ENCODE measurements at places on chromosomes 6 and 20.

DNA sequence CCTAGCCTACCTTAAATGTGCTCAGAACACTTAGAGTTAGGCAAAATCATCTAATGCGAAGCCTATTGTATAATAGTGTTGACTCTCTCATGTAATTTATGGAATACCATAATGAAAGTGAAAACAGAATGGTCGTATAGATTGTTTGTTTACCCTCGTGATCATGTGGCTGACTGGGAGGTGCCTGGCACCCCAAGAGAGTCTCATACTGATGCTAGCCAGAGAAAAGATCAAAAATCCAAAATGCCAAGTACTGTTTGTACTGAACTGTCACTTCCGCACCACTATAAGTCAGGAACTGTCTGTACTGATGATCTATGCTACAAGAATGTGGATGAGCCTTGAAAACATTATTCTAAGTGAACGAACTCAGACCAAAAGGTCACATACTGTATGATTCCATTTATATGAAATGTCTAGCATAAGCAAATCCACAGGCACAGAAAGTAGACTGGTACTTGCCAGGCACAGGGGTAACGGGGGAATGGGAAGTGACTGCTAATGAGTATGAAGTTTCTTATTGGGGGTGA is 22.4 kb downstream of the ZMYND8 start:
- no peak for DNase-seq

- DNase-seq = no peak
Observed at GRCh38 chr6:166244353-166245045, 63.7 kb downstream of the PRR18 start.

GRCh38 chr20:2101057-2101864 is at the start of gene STK35:
STK35 (plus strand) TSS chr20:2101827; CDS start chr20:2101882, 55 bp downstream.
- peak; percentile 88 for DNase-seq

DNA sequence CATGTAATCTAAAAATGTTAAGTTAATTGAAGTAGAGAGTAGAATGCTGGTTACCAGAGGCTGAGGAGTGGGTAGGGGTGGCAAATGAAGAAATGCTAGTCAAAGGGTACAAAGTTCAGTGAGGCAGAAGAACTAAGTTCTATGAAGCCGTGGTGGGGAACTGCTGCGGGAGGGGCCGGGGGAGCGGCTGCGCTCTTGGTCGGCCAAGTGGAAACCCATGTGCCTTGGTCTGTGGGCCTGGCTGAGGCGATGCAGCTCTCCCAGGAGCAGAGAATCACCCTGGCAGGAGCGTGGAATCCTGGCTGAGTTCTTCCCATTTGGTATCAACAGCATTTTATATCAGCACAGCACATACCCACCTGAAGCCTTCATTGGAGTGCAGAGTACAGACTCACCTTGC is 22.3 kb downstream of the TTLL2 start:
- DNase-seq = peak; percentile 22

DNA sequence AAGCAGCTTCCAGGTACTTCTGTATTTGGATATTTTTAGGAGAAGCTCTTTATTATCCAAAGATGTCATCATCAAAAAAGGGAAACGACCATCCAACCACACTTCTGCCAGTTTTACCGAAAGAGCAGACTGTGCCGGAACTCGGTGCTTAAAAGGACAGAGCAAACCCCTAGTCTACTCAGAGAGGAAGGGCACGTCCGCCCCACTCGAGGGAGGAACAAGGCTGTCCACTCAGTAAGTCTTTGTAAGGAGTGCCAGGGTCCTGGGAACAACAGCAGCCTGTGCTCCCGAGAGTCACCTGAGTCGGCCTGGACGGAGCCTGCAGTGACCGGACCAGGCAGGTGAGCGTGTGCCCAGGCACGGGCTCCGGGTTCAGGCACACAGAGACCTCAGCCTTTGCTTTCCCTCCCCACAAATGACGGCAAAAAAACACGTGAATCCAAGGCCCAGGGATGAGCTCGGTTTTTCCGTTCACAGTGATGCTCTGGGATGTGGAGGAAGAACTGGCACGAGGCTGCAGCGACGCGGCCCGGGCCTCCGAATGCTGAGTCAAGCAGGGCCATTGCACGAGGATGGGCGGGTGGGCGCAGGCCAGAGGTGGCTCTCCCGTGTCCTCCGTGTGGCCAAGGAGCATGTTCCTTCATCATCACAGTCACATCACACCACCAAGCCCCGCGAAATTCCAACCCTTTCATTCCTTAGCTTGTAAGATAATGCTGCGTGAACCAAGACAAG is 17.4 kb upstream of the SLCO4A1 start:
- no peak for DNase-seq

DNA sequence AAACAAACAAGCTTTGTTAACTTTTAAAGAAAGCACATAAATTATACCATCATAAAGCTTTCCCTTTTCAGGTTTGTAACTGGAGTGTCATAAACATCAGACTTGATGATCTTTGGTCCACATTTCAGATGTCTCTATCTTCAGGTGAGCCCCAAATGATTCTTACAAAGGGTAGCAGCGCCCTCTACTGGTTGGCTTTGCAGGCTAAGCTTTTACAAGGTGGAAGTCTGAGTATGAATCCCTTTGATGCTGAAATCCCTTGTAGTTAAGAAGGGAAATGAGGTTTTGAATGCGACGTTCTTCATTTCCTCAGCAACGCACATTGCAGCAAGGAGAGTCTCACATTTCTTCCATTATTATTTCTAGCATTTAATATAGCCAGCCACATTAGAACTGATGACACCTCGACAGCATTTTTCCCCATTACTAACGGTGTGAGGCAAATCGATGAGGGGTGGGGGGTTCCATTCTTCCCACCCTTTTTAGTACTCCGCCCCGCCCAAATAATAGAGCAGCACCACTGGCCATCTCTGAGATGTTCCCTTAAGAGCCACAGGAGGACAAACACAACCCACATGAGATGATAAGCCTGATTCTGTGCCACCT is 126.3 kb upstream of the NT5E start:
- DNase-seq = peak; percentile 85

DNA sequence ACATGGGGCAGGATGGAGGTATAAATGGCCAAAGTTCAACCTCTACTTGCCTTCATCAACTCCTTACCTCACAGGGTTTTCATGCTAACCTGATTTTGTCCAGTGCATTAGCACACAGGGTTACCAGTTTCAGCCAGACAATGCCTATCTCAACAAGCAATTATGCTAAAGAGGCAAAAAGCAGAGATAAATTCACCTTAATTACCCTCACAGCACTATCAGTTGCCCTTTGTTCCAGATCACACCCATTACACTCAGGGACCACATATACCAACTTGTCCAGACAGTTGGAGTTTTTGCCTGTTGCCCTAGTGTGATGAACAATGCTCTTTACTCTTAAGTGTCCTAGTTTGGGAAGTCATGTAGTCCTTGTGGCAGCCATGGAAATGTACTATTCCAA is 174.5 kb upstream of the MOCS1 start:
- DNase-seq = no peak

- DNase-seq = no peak
Observed at GRCh38 chr6:56953597-56954402, 1.1 kb upstream of the BEND6 start.

GRCh38 chr6:129114636-129115391 is 231.9 kb downstream of the LAMA2 start:
- DNase-seq = no peak

DNA sequence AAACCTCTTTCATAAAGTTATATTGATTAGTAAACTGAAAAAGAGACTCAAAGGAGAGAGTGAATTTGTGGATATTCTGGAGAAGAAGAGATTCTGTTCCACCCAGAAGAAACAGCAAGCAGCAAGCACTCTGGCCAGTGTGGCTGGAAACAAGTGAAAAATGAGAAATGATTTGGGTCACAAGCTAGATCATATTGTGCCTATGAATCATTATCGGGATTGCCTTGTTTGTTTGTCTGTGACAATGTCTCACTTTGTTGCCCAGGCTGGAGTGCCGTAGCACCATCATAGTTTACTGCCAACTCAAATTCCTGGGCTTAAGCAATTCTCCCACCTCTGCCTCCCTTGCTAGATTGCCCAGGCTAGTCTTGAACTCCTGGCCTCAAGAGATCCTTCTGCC is 106.5 kb upstream of the LOC128125822 start:
- DNase-seq = no peak

GRCh38 chr20:46307999-46308257 is 370 bp downstream of the CDH22 start:
- DNase-seq = no peak

- peak; percentile 23 for DNase-seq
Observed at GRCh38 chr20:41078329-41078728, 49.7 kb downstream of the TOP1 start.

GRCh38 chr6:11925805-11926204 is 86.3 kb upstream of the HIVEP1 start:
- no peak for DNase-seq

- no peak for DNase-seq
Observed at GRCh38 chr6:41767112-41767833, 12.4 kb downstream of the FRS3 start.

GRCh38 chr6:105781915-105782314 is 304.2 kb upstream of the PRDM1 start:
- no peak for DNase-seq

GRCh38 chr20:43665466-43666176 is 1.3 kb upstream of the MYBL2 start:
- no peak for DNase-seq

DNA sequence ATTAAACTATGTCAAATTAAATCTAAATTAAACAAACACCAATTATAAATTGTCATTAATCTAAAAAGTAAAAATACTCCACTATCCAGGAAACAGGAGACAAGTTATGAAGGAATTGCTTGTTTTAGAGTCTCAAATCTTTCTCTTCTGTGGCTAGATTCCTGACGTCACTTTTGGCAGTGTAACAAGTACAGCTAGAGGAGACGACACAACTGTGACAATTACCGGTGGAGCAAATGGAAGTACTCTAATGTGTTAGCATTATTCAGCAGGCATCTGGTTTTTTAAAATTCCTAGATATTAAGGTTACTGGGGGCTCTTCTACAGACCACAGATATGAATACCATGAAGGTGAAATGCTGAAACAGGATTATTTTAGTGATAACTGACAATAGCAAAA is 1042.7 kb downstream of the EPHA7 start:
- DNase-seq = no peak

GRCh38 chr6:52529311-52529710 is 47.5 kb downstream of the TRAM2 start:
- no peak for DNase-seq

DNA sequence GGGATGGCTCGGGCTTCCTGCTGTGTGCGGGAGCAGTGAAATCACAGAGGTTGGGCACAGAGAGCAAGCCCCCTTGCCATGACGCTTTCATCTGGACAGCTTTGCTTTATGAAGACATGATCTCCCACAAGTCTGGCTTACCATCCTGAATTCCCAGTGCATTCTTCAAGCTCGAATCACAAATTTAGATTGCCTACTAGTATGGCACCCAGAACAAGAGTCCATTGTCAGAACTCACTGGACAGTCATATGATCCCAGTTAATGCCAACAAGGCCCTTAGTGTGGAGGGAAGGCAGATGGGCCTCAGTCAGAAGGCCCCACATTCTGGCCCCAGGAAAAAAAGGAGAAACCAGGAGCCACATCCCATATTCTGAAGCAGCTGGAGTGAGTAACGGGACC is 147.3 kb upstream of the FOXQ1 start:
- DNase-seq = no peak

DNA sequence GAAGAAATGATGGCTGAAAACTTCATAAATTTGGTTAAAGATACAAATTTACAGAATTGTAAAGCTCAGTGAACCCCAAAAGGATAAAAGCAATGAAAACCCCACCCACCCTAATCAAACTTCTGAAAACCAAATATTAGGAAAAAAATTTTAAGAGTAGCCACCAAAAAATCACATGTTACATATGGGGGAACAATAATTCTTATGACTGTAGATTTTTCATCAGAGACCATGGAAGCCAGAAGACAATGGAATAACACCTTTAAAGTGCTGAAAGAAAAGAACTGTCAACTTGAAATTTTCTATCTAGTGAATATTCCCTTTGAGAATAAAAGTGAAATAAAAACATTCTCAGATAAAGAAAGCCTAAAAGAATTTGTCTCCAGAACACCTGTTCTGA is 24.4 kb downstream of the PROCR start:
- no peak for DNase-seq

- no peak for DNase-seq
Observed at GRCh38 chr6:47079638-47080037, 37.5 kb upstream of the ADGRF1 start.

GRCh38 chr6:24313251-24314141 is 44.4 kb downstream of the DCDC2 start:
- peak; percentile 22 for DNase-seq

DNA sequence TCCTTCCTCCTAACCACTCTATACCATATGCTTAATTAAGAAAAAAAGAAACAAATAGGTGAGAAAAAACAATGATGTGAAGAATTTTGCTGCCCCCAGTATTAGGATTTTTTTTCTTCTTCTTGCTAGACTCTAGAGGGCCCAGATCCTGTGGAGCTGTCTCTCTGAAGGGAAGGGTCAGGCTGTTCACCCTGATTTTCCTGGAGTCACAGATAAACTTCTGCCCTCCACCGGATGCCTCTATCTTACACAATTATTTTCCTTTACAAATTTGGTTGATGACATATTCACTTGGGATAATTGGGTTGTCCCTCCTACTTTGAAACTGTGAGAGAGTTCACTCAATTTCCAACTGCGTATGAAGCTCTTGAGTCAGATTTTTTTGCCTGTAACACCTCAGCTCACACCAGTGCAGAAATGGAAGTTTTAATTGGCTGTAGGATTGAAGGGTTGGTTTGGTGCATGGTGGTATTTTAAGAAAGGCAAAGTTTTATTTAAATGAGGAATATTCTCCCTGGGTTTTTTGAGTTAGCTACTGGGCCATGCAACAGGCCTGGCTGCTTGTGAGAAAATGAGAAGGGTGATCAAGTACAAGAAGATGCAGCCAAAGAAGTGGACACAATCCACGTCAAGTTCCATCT is 73.7 kb upstream of the ESR1 start:
- no peak for DNase-seq

- no peak for DNase-seq
Observed at GRCh38 chr6:169923468-169924464, 172.3 kb downstream of the ERMARD start.

- DNase-seq = no peak
Observed at GRCh38 chr6:86016077-86016476, 373.4 kb upstream of the SYNCRIP start.

DNA sequence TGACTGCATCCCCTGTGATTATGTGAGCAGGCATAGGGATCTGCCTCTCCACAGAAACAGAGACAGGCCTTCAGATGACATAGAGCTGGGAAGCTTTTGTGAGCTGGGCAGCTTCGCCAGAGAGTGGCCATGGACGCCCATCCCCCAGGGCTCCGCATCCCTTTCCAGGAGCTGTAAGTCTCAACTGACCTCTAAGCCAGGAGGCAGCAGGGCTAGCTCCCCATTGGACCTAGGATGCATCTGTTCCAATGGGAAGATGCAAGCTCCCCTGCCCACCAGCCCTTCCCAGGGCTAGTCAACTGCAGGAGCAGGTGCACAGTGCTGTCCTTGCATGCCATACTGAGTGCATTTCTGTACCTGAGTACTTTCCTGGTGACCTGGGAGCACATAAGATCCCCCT is 663.6 kb downstream of the RNF144B start:
- no peak for DNase-seq

GRCh38 chr6:106557837-106558236 is 71.5 kb downstream of the RTN4IP1 start:
- no peak for DNase-seq

DNA sequence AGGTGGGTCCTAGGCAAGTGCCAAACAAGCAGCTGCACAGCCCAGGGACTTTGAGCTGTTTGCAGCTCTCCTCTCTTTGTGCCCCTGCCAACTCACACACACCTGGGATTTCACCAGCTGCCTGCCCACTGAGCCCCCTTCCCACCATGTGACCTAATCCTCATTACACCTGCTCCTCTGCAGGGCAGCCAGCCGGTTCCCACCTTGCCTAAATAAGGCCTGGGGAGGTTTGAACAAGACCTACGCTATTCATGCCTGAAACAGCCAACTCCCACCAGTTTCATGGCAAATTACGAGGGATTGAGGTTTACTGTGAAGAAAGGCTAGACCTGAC is 92.6 kb upstream of the SOX4 start:
- DNase-seq = no peak
